ENCODE measurements at places on chromosomes 13 and 19.

- DNase-seq = no peak
Measured at GRCh38 chr13:104976986-104977385, 1558.5 kb downstream of the EFNB2 start.

DNA sequence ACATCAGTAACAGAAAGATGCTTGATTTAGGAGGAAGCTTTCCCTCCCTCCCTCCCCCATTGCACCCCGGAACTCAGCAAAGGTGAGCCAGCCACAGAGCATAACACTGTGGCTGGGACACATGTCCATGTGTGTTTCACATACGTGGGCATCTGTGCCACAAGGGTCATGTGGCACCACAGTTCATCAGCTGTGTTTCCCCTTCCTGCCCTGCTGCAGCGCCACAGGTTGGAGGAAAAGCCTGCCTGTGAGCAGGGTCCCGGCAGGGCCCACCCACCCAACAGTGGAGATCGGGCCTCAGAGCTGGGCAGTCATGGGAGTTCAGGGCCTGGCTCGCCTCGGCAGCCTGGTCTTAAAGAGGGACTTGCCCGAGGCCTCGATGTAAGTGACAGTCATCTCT lies 2.8 kb downstream of the ACP5 start:
- DNase-seq = no peak

DNA sequence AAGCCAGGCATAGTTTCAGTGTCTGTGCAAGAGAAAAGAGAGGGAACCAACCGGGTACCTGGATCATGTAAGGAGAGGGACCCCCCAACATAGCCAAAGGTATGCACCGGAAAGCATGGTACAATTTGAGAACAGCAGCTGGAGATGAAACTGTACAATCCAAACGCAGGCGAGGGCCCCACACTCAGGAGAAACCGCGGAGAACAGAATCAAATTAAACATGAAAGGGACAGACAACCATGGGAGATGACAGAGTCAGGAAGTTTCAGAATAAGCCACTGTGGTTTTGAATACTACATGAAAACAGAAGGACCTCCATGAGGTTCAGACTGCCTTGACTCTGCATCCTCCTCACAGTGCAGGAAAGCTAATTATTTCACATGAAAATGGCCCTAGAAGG lies 62.9 kb upstream of the SPATA13 start:
- no peak for DNase-seq

- peak; percentile 93 for DNase-seq
Measured at GRCh38 chr19:56671613-56671994, at the start of gene ZNF835. Gene ZNF835 (minus strand): TSS chr19:56671757. CDS start chr19:56665198, 6,559 bp downstream.

GRCh38 chr19:397941-398706 lies 10.8 kb downstream of the C2CD4C start:
- DNase-seq = no peak

- no peak for DNase-seq
Measured at GRCh38 chr13:107870400-107870799, 344.9 kb downstream of the LIG4 start.

- peak; percentile 61 for DNase-seq
Measured at GRCh38 chr13:110307767-110308655, 927 bp downstream of the COL4A2 start.

GRCh38 chr13:24654741-24655140 lies 25.5 kb upstream of the ATP12A start:
- DNase-seq = peak; percentile 21

DNA sequence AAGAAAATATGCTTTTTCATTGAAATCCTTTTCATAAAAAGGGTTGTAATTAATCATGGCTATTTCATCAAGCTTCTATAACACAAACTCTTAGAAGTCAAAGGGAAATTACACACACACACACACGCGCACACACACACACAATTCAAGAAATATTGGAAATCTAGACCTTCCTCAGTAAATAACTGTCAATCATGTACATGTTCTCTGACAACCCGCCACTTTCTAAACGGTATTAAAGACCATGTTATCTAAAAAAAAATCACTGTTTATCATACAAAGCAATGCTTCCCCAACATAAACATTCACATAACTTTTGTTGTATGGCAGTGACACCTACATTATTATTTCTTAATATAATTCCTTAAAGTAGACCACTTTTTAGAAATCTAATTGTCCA lies 132.2 kb downstream of the EFNB2 start:
- DNase-seq = no peak

DNA sequence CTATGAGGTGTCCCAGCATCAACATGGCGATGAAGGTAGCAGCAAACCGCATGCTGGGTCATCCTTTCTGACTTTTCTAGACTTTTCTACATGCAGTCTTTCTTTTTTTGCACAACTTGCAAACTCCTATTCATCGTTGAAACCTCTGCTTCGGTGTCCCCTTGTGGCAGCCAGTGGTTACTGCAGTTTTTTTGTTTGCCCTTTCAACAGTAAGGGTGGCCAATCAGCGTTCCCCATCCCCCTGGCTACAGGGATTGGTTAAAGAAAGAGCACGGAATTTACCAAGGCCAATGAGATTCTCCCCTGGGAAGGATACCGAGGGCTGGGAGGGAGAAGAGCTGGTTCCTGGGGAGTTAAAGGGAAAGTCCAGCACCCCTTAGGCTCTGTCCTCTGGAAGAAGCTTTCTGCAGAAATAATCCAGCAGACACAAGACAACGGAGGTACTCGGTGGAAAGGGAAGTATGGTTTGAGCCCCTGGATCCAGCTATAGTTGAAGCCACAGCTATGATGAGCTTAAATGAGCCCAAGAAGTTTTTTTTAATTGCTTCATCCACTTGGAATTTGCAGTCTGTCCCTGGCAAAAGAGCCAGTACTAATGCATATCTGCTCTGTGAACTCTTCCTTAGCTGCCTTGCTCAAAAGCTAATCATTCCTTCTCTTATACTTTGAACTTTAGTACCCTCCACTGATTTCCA lies 5.6 kb upstream of the LSM4 start:
- DNase-seq = peak; percentile 99

DNA sequence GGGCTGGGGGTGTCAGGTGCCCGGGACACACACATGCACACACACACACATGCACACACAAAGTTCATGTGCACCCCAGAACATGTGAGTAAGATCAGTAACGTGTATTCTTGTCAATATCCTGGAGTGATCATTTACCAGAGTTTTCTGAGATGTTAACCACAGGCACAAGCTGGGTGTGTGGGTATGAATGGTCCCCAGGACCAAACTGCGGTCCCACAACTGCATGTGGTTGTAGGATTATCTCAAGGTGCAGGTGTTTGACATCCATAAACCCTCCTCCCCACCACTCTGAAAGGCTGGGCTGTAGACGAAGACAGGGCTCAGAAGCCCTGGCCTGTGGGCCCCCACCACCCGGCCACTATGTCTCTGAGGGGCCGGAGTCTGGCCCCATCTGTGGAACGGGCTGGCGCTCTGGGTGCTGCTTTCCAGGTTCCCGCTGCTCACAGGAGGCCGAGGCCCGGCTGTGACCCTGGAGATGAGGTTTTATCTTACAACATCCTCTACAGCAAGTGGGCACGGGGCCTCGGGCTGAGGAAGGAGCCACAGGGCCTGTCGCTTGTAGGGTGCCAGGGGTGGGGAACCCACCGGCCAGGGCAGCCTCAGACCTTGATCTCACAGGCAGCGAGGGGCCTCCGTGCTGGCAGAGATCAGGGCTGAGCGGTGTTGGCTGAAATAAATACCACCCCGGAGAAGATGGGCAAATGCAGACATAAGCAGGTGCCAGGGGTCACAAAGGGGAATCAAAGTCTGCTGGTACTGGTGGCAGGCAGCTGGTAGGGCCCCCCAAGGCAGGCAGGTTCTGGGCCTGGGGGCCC lies 4.3 kb downstream of the F2RL3 start:
- no peak for DNase-seq

DNA sequence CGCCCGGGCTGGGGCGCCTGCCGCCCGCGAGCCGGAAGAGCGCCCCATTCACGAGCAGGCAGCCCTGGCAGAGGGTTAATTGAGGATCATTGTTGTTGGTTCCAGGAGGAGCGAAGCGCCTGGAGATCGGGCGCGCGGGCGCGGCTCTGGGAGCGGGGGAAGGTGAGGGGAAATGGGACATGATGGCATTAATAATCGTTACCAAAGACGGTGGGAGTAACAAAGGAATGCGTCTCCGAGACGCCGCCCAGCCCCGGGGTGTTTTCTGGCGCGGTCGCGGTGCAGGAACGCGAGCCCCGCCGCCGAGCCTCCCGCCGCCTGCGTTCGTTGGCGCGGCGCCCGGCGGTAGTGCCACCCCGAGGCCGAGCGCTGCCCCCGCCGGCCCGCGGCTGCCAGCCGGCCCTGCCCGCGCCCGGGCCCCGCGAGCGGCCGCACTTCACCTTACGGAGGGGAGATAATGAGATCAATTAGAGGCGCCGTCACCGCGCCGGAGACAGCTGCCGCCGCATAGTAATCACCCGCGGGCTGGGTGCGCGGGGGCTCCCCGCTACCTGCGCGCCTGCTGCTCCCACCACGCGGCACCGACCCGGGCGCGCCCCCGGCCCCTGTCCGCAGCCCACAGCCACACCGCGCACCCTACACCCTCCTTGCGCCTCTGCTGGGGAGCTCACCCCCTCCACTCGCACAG lies 2.8 kb downstream of the ZNF536 start:
- no peak for DNase-seq

GRCh38 chr19:6983448-6983847 lies 37.8 kb downstream of the MBD3L2B start:
- DNase-seq = no peak

GRCh38 chr13:94585543-94586101 lies 10.3 kb downstream of the TGDS start:
- no peak for DNase-seq

DNA sequence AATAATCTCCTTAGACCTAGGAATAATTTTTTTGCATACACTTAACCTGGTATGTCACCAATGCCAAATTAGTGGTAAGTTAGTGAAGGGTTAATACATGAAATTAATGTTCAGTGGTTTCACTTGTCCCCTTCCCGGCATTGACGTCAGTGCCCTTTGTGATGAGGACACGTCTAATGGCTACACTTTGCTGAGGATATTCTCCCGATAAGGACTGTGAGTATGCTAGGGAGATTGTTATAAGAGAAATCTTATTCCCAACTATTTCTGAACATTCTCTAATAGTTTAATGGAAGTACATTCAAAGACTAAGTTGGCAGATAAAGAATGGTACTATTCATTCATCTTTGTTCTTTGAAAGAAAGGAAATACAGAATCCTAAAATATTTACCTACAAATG lies 102.4 kb downstream of the TNFRSF19 start:
- no peak for DNase-seq

DNA sequence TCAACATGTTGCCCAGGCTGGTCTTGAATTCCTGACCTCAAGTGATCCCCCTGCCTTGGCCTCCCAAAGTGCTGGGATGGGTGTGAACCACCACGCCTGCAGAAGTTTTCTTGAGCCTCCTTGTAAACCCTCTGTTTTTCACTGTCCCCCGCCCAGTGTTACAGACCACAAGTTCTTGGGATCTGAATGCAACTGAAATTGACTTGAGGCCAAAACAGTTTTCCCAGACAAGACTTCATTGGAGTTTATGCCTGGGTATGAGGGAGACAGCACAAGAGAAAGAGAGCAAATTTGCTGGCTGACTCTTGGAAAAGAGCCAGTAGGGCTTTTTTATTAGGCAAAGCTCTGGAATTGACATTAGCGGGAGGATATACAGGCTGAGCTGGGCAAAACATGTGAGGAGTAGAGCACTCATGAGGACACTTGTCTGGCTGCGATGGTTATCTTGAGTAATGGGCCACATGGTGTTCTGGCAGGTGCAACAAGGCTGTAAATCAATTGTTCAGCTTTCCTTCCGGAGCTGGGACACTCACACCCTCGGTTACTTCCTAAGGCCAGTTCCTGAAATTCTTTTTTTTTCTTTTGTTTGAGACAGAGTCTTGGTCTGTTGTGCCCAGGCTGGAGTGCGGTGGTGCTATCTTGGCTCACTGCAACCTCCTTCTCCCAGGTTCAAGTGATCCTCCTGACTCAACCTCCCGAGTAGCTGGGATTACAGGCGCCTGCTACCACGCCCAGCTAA lies 12.7 kb upstream of the HNRNPL start:
- no peak for DNase-seq

DNA sequence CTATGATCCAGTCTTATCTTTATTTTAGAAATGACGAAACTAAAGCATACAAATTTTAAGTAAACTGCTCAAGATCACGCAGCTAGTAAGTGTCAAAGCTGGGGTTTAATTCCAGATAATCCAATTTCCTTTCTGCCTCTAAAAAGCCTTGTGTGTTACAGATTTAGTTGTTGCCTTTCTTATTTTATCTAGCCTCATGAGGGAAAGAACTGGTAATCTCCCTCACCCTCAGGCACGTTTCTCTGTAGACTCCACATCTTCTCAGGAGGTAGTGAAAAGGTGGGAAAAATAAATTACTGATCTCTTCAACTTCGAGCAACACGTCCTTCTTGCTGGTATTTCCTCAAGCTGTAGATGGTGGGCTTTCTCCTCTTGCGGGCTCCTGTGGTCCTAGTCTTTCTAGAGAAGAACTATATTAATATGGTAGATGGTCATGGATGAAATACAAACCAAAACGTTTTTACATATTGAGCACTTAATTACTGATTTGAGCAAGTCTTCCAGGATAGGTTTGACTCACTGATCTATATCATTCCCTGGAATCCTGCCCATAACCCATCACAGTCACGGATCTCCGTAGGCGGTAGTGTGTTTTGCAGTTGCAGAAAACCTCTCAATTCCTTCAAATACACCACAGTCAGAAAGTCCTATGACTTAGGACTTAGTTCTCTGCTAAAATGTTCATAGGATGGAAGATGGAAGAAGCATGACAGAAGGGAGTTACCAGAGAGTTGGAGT lies 519.5 kb downstream of the DCT start:
- DNase-seq = no peak

GRCh38 chr19:7858109-7858770 lies 15.9 kb downstream of the PRR36 start:
- DNase-seq = no peak

DNA sequence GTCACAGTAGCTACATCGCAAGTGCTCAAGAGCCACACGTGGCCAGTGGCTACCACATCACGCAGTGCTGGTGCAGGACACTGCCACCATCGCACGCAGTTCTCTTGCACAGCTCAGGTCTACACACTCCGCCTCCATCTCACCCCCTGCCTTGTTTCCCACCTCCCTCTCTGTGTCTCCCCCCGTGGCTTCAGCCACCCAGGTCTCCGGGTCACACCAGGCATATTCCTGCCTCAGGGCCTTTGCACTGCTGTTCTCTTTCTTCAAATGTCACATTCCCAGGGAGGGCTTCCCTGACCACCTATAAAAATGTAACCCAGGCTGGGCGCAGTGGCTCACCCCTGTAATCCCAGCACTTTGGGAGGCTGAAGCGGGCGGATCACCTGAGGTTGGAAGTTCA lies 10.6 kb downstream of the CCDC8 start:
- no peak for DNase-seq

GRCh38 chr13:46475541-46475991 lies 77.4 kb upstream of the LRCH1 start:
- DNase-seq = no peak

DNA sequence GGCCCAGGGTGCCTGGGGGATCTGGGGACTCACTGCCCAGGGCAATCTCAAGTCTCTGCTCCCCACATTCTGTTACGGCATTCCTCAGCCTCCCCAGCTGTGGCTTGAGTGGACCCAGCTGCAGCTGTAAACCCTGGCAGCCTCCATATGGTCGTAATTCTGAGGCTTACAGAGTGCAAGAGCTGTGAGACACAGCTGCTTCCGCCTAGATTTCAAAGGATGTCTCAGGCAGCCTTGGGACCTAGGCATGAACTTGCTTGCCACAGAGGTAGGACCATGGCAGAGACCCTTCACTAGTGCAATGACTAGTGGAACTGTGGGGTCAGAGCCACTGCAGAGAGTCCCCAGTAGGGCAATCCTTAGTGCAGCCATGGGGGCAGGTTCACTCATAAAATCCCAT lies 297.5 kb downstream of the ENOX1 start:
- no peak for DNase-seq

- no peak for DNase-seq
Measured at GRCh38 chr13:89827552-89827951, 1519.9 kb upstream of the MIR17HG start.

GRCh38 chr19:40242480-40242879 lies 16.0 kb upstream of the CCNP start:
- DNase-seq = no peak
